Islet precursor cell (in vitro differentiated cells): ENCODE measurements at places on chromosomes 13 and 19.

- DNase-seq: peak; percentile 98
Observed at GRCh38 chr19:13163609-13164342, 13.6 kb downstream of the IER2 start.

DNA sequence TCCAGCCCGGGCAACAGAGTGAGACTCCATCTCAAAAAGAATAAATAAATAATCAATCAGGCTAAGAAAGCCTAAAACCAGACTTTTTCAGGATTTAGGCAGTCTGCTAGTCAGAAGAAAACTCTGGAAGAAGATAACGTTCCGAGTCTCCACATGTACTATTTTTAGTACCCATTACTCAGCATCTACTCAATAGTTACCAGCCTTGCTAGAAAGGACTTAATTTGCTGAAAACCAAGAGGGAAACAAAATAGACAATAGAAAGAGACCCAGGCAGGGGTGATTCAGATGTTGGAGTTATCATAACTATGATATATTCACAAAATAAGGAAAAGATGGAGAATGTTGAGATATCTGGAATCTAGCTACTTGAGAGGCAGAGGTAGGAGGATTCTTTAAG is 3.6 kb upstream of the LIN7B start:
- no peak for DNase-seq

GRCh38 chr19:30690935-30691818 is 319.0 kb downstream of the ZNF536 start:
- no peak for DNase-seq

GRCh38 chr19:45887200-45887710 is 1.3 kb upstream of the IRF2BP1 start:
- no peak for DNase-seq

DNA sequence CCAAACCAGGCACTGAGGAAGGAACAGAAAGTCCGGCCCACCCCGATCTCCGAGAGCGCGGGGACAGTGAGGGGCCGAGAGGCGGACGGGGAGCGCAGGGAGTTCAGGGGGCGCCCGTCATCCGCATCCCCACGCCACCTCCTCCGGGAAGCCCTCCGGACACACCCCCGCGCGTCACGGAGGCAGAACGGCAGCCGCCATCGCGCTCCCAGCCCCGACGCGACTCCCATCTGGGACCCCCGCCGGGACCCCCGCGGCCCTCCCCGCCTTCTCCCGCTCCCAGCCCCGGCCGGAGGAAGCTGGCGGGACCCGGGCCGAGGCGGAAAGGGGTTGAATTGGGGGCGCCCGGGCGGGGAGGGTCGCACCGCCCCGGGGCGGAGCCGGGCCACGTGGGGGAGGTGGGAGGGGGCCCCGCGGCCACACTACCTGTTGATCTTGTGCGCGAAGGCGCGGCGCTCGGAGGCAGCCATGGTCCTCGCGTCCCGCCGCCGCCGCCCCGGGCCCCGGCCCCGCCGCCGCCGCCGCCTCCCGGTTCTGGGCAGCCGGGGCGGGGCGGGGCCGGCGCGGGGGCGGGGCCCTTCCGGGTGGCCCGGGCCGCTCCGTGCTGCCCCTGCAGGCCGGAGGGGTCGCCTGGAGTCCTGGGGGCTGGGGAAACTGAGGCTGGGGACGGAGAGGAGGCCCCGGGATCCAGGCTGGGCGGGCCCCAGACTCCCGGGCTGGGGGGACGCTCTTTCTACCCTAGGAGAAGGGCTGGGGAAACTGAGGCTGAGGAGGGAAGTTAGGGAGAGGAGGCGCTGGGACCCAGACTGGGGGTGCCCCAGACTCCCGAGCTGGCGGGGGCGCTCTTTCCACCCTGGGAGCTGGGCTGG is at the start of gene DOCK6:
Gene DOCK6, minus strand, starts transcription at position 554 of the 869 bp plus-strand sequence. Its CDS starts 84 bp downstream, at position 470.
- DNase-seq: no peak

DNA sequence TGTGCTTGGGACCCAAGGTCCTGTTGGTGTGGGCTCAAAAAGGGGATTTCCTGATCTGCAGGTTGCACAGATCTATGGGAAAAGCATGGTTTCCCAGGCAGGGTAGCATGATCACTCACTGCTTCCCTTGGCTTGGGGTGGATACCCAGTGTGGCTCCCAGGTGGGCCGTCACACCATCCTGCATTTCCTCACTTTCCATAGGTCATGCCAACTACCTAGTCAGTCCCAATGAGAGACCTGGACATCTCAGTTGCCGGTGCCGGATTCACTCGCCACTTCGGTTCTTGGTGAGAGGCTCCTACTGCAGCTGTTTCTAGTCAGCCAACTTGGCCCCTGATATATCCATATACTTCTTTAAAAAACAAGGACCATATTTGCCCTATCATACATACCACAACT is 503.0 kb downstream of the PCDH17 start:
- DNase-seq: no peak

DNA sequence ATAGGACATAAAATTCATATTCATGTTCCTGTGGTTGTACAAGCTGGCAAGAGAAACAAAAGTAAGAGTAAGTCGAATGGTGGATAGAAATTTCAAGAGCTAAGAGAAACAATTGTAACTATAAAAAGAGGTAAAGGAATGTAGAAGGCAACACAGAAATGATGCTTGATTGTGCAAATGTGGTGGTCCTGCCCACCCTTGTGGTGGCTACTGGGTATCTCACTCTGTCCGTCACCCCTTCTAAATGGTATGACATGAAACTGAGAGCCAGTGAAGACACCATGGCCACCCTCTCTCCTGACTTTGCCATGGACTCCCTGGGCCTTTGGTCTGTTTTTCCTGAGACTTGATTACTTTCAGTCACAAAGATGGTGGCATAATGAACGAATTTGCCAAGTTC is 925.9 kb upstream of the SLITRK6 start:
- DNase-seq: peak; percentile 52

GRCh38 chr13:29396446-29396845 is 199.0 kb downstream of the SLC7A1 start:
- no peak for DNase-seq

DNA sequence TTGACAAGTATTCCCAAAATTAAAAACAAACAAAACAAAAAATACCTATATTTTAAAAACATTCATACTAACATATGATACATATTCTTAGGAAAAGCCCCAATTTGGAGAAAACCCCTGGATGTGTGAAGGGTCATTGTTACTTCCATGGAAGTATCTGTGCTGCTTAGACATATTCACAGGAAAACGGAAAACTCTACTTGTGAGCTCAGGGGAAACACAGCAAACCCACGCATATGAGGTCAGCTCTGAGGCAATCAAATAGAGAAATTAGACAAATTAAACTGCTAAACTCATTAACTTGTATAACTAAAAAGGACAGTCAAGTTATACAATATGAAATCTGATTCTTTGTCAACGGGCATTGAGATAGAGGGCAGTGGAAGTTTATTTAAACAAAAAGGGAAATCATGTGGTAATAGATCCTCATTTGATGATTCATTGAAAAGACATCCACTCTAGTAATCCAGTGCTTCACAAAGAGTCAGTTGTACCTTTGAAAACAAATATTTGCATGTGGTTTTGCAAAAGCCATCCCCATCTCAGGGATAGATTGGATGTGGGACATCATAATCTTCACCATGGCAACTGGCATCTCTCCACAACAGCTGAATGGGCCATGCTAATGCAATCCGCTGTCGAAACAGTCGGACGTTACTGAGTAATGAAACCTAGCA is 423.4 kb downstream of the ITGBL1 start:
- DNase-seq: no peak
